Aorta (tissue), 5 donors: ENCODE measurements at places on chromosomes 6 and 20.

DNA sequence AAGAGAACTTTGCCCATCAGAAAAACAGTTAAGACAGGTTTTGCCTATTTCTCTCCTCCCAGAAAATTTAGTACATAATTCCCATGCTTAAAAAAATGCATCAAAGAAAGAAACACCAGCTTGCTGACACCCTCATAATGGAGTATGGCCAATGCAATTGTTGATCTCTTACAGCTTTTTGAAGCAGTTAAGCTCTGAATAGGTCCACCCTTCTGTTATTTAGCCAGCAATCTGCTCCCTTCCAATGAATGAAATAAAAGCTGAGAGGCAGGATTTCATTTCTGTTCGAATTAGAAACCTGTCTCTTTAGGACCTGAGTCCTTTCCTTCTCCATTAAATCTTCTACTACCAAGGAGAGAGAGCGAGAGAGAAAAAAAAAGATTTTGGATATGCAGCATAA, 288.7 kb downstream of the RNF144B start:
- DNase-seq: no peak

- DNase-seq: peak; percentile 61
Observed at GRCh38 chr6:148758492-148758891, 11.7 kb downstream of the UST start.

GRCh38 chr6:116633685-116634084, 17.4 kb downstream of the RSPH4A start:
- DNase-seq: no peak

GRCh38 chr20:37636977-37637376, 56.9 kb upstream of the CTNNBL1 start:
- DNase-seq: no peak

GRCh38 chr6:78578430-78578829, 288.9 kb upstream of the IRAK1BP1 start:
- DNase-seq: no peak

DNA sequence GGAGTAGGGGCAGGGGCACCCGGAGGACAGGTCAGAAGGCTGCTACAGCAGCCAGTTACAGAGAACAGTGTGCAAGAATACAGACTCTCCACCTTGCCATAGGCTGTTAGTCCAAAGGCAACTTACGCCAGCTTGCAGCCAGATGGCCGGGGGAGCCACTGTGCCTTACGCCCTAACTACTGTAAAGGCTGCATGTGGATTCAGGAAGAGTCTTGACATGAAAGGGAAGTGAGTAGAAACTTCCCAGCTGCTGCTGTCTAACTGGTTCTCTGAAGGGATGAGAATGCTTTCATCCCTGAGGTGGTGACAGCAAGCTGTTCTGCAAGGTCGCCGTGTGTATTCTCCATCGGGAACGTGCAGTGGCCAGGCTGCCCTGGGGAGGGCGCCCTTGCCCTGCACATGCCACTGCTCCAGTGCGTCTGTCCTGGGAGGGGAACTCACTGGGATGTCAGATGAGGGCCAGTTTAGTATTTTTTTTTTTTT, 46.1 kb downstream of the LYRM4 start:
- DNase-seq: peak; percentile 80

DNA sequence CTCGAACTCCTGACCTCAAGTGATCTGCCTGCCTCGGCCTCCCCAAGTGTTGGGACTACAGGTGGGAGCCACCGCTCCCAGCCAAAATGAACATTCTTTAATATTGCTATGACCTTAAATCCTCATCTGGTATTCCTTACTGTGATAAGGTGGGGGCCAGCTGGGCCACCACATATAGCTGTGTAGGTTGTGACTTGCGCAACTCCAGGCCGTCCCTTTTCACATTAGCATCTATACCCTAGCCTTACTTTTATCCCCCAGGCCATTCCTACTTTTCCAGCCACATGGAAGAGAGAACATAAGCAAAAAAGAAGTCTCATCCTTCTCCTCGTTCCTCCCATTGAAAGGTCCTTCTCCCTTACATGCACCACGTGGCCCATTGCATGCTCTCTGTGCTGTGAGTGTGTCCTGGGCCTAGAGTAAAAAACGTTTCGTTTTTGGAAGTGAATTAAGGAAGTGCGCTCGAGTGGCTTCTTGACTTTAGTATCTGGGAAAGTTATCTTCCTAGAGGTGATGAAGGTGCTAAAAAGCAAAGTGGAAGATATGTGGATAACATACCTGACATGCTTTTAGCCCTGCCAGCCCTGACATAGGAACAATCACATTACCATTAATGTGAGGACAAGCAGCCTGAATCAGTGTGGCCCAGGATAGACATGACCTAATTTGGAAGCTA, 56.8 kb upstream of the KIF13A start:
- DNase-seq: no peak

- DNase-seq: no peak
Observed at GRCh38 chr6:76509397-76509796, 436.9 kb upstream of the IMPG1 start.

- no peak for DNase-seq
Observed at GRCh38 chr6:33761922-33762629, 15.4 kb upstream of the IP6K3 start.

- DNase-seq: peak; percentile 66
Observed at GRCh38 chr6:166997768-166998255, 1.4 kb upstream of the CEP43 start.

GRCh38 chr20:24970754-24971153, 21.7 kb downstream of the CST7 start:
- DNase-seq: no peak

- DNase-seq: no peak
Observed at GRCh38 chr6:125310994-125311649, 9.4 kb upstream of the HDDC2 start.

DNA sequence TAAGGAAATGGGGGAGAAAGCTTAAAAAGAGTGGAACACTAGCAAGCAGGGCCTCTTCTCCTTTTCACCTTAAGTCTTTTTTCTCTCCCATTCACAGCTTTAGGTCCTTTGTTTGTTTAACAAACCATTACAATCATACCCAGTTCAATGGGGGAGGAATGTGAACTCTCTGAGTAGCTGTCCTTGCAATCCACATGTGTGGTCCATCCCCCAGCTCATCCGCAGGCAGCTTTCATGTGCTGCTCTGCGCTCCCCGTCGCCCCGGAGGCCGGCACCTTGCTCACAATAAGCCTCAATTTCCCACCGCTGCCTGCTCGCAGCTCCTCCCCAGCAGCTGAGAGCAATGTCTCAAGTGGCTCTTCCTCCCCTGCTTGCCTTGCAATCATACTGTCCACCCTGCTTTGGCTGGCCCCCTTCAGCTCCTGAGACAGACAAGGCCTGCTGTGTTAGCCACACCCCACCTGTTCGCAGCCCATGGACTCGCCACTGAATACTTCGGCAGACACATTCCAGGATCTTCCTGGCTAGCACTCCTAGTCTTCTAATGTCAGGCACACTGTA, 49.1 kb downstream of the PLAGL1 start:
- no peak for DNase-seq

DNA sequence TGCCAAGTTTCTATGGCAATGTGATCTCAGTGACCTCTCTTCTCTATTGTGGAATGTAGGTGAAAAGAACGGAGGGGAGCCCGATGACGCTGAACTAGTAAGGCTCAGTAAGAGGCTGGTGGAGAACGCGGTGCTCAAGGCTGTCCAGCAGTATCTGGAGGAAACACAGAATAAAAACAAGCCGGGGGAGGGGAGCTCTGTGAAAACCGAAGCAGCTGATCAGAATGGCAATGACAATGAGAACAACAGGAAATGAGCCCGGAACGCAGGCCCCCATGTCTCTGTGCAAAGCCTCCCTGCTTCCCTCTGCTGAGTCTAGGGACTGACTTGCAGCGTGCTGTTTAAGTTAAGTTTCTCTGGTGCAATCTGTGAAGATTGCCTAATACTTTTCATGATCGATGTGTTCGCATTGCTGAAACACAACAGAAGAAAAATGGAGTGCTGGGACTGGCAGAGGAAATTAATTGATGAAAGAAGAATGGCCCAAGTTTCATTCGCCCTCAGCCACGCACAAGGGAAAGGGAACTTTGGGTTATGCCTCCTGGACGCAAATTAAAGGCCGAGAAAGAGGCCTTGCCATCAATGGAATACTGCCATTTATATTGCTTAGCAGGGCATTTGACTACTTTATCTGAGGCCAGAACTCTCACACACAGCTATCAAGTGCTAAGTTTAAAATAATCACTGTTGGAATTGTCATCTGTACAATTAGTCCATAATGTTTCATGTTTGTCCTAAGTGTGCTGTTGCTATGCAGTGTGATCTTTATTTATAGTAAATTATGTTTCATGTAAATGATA, 146.4 kb downstream of the AKAP7 start:
- peak; percentile 63 for DNase-seq

- DNase-seq: no peak
Observed at GRCh38 chr6:98576791-98577190, 257.6 kb upstream of the POU3F2 start.

DNA sequence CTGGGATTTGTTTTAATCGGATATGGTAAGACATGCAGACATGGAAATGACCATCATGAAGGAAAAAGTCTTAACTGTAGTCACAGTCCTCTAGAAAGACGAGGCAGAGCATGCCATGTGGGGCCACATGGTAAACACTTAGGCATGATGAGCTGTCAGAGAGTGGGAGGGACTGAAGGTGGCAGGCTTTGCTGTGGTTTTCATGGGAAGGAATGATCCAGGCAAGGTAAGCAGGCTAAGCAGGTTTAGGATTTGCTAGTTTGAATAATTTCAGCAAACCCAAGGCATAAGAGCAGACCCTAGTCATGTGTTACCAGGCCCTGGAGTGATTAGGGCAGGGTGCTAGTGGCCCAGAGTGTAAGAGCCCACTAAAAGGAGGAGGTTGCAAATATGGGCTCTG, 47.2 kb upstream of the STMND1 start:
- DNase-seq: no peak

- no peak for DNase-seq
Observed at GRCh38 chr6:16216501-16217155, 21.8 kb upstream of the GMPR start.

DNA sequence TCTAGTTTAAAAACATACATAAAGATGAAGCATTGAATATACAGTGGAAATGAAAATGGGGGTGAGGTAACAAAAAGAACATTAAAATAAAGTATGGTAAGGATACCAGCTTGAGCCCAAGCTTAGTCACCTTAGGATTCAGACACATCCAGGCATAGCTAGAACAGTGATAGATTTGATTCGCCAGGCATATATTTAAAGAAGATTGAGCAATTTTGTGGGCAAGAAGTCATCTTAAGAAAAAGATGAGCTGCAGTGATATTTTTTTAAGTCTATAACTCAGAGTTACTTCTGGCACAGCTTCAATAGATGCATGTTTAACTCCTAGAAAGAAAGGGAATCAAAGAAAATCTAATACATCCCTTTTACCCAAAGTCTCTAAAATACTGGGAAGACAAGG, 97.9 kb downstream of the BMP5 start:
- DNase-seq: no peak

- DNase-seq: no peak
Observed at GRCh38 chr6:147678253-147678652, 169.8 kb downstream of the SAMD5 start.

GRCh38 chr6:43203029-43203717, 21.2 kb downstream of the CUL9 start:
- no peak for DNase-seq

DNA sequence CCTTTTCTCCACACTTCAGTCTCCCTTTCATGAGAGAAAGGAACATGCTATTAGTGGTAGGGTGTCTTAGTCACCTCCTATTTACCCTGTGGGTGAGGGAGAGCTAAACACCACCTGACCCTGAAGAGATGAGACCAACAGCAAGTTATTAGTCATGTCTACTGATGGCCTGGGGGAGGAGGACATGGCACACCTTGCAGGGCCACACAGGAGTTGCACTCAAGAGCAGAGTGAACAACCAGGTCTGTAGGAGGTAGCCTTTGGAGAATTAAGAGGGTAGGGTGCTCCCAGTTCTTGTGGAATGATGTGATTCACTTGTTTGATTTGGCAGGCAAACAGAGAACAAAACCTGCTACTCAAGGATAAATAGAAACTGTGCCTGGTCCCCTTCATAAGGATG, 82.7 kb upstream of the FABP7 start:
- no peak for DNase-seq

DNA sequence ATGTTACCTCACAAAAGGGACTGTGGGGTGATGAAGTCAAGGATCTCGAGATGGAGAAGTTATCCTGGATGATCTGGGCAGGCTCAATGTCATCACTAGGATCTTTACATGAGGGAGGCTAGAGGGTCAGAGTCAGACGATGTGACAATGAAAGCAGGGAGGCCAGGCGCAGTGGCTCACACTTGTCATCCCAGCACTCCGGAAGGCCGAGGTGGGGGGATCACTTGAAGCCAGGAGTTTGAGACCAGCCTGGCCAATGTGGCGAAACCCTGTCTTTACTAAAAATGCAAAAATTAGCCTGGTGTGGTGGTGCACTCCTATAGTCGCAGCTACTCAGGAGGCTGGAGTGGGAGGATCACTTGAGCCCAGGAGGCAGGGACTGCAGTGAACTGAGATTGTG, 68.8 kb downstream of the TTLL2 start:
- no peak for DNase-seq

GRCh38 chr6:128244751-128245405, 275.5 kb downstream of the PTPRK start:
- no peak for DNase-seq

- DNase-seq: no peak
Observed at GRCh38 chr6:71268735-71269437, 19.7 kb upstream of the OGFRL1 start.

DNA sequence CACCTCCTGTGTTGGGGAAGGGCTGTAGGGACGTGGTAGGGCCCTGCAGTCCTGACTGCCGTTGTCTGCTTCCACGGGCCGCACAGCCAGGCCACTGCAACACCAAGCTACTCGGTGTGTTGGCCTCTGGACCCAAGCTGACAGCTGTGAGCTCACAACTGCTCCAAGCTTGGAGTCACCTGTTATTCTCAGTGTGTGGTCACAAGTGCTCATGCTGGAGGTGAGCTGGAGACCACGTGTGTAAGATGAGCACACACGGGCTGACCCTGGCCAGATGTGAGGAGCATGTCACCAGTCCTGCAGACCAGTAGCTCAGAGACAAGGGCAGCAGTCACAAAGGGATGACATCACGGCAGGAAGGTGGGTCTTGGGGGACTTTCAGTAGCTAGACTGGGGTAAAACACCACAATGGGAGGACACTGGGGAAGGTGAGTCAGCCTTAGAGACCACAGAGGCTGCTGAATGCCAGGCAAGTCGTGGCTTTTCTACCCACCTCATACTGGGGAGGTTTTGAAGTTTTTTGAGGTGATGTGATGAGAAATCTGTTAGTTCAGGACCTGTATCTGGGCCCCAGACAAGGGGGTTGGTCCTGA, 87.3 kb downstream of the FAM120B start:
- no peak for DNase-seq

- DNase-seq: no peak
Observed at GRCh38 chr6:30002871-30003270, 58.2 kb upstream of the POLR1H start.

DNA sequence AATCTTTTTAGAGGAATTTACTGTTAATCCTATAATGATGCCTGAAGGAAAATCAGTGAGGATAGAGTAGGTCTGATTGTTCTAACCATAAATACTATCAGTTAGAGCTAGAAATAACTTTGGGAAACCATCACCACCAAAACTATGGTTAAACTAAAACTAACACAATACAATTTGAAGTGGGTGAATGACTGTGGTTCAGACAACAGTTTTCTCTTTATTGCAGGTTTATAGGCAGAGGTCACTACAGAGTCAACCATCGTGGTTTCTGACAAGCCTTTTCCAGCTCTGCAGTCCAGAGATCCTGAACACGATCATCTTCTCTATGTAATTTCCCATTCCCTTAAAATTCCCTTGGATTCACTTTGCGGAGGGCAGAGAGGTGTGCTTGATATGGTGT, 134.3 kb downstream of the IBTK start:
- DNase-seq: no peak
